ENCODE measurements at places on chromosomes 16 and 17.

DNA sequence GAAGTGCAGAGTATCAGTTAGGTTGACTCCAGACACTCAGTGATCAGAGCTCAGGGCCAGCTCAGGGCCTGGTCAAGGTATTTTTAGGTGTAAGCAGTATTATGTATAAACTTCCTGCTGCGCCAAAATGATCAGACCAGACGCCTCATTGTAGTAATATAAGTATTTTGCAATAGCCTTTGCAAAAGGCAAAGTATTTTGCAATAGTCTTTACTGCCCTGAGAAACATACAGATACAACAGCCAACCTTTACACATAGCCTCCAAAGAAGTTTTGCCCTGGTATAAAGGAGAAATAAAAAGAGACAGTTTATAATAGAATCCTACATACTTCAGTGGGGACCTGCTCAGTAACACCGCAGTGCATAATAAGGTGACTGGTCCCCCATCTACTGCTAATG lies 333.0 kb upstream of the EEF2KMT start:
- no peak for DNase-seq

GRCh38 chr17:27788919-27789318 lies 11.4 kb downstream of the NOS2 start:
- no peak for DNase-seq

- DNase-seq, result no peak
Measured at GRCh38 chr17:10052106-10052813, 146.1 kb downstream of the GAS7 start.

- DNase-seq, result peak; percentile 6
Measured at GRCh38 chr16:84013787-84014569, 28.6 kb downstream of the SLC38A8 start.

DNA sequence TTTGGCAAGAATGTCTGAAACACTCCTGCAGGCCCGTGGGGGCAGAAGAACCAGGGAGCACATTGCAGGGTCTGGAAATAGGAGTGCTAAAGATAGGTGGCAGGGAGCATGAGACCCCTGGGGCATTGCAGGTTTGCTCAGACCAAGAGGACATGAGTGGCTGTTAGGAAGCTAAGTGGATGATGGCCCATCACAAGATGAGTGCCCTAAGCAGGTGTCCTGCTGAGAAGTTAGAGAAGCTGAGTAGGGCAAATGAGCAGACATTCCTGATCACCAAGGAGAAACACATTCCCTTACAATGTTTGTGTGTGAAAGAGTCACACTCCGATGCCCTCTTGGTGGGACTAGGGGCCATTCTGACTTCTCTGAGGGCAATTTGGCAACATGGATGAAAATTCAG lies 9.9 kb downstream of the MLYCD start:
- no peak for DNase-seq

- DNase-seq, result no peak
Measured at GRCh38 chr17:68446626-68447041, 10.7 kb downstream of the WIPI1 start.

DNA sequence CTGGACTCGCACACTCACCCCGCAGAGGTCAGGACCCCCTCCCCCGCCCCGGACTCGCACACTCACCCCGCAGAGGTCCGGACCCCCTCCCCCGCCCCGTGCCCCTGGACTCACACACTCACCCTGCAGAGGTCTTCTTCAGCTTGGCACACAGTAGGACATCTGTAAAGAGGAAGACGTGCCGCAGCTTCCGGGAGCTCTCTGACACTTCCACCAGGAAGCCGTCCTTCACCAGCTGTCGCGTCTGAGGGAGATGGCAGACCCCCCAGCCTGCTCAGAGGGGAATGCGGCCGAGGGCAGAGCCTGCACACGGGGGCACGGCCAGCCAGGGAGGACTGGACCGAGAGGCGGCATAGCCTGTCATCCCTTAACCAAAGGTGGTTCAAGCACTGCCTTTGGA lies 72.9 kb downstream of the TIMM22 start:
- DNase-seq, result no peak

DNA sequence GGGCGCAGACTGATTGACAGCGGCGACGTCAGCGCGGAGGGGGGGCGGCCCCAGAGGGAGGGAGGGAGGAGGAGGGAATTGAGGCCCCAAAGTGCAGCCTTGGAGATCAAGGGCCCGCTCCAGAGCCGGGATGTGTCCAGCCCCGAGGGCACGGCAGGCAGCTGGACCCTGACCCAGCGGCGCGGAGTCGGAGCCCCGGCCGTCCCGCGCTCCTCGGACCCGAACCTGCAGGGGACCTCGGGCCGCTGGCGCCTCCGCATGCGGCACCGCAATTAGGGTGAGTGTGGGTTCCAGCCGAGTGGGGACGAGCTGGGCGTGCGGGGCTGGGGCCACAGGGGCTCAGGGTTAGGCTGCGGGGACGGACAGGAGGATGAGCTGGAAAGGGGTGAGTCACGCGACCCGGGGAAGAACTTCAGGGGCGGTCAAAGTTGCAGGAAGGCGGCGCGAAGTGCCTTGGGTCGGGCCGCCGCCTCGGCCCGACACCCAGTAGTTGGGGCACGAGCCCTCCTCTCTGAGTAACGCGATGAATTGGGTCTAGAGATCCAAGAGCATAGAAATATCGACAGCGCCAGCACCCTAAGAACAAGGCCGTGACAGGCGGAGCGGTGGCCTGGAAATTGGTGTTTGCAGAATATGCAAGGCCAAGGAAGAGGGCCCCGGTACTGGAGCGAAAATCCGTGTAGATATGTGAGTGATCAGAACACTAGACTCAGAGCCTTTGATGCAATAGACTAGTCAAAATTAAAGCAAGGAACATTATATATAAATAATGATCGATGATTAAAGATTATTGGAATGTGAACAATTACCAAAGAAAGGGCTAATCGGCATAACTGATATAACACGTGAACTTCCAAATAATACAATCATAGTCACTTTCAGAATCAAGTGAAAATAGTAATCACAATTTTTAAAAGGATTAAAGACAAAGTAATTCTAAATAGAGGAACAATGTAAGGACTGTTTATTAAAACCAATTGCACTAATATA lies at the start of gene TBX4:
Gene TBX4 (plus strand): TSS at position 122 of the 990 bp plus-strand sequence. CDS start 4,069 bp downstream, outside the sequence.
- no peak for DNase-seq

- DNase-seq, result no peak
Measured at GRCh38 chr17:50206604-50207293, 5.3 kb upstream of the COL1A1 start.

DNA sequence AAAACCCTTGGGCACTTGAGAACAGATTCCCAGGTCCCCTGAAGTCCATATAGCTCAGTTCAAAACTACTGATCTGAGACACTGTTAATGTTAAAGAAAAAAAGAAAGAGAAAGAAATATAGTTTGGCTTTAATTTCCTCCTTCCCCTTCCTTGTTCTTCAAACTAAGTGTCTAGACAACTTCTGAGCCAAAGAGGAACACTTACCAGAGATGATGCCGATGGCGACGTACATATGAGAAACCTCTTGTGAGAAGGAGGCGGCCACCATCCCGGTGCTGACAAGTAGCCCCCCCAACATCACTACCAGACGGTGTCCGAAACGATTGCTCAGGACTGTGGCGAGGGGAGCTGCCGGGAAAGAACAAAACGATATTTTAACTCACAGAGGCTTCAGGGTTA lies 17.2 kb downstream of the SLC16A6 start:
- DNase-seq, result no peak

GRCh38 chr17:70947636-70948565 lies 778.6 kb downstream of the KCNJ2 start:
- no peak for DNase-seq

DNA sequence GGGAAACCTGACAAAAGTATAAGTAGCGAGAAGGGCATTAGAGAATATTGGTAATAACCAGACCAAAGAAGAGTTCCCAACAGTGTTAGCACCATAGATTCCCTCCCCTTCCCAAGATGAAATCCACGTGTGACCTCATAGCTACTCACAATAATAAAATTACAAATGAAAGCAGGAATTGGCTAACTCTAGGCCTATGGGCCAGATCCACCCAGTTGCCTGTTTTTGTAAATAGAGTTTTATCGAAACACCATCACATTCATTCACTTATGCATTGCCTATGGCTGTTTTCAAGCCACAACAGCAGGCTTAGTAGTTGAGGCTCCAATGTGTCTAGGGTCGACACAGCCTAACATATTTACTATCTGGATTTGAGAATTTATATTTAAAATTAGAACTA lies 7.8 kb downstream of the CPHXL start:
- no peak for DNase-seq

GRCh38 chr17:57902117-57902799 lies 52.4 kb upstream of the MRPS23 start:
- DNase-seq, result no peak

DNA sequence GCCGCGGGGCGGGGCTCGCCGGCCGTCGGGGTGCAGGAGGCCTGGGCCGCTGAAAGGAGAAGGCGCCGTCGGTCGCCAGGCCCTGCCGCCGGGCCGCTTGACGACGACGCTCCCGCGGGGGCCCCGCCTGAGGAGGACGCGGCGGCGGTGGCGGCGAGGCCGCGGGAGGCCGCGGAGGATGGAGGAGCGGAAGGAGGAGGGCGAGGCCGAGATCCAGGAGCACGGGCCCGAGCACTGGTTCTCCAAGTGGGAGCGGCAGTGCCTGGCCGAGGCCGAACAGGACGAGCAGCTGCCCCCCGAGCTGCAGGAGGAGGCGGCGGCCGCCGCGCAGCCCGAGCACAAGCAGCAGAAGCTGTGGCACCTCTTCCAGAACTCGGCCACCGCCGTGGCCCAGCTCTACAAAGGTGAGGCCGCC lies 430 bp downstream of the HAPSTR1 start:
- no peak for DNase-seq

All from stimulated activated CD8-positive, alpha-beta memory T cell treated with anti-CD3 and anti-CD28 coated beads, Interleukin-2, amount 100 ng/mL, for 1 hour (primary cell).